Activated CD8-positive, alpha-beta T cell treated with anti-CD3 and anti-CD28 coated beads, Interleukin-2, amount 10 ng/mL, durations not matched to agents 7 days and 5 days (primary cell): ENCODE measurements at places on chromosomes 5 and 9.

DNA sequence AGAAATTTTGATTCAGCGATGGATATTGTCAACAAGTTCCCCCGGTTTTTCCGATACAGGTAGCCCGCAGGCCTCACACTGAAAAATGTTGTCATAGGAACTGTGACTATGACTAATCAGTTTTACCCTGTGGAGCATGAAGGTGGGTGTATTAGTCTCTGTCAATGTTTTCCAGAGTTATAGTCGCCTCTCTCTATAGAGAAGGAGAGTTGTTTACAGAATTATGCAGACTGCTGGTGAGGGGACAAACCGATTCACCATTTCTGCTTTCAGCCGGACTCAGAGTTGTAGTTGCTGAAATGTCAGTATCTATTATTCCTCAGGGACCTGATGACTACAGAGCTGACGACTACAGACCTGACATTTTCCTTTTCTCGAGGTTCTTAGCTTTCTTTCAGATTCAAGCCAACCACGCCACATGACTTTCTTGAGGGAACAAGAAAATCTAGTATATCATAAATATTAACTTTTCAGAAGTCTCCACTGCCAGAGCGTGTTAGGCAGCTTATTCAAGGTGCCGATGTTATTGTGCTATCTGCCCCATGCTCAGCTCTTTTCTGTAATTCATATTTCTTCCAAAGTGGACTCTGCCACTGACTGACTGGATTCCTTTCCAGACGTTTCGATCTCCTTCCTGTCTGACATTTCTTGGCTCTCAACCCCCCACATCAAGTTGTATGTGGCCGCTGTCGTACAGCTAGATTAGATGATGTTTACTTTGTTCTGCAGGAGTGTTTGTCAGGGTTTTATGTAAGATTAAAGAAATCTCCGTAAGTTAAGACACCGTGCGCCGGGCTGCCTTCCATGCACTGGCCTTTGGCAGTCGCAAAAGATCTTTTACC is 178.1 kb downstream of the FGF1 start:
- no peak overlapping the region for H3K4me3 ChIP-seq
- H3K27ac ChIP-seq, result no peak overlapping the region
- peaks cover 2% of the 10 kb centered on the region for H3K27me3 ChIP-seq
- H3K36me3 ChIP-seq, result no peaks in the 10 kb centered on the region

GRCh38 chr5:68433923-68434879 is 218.6 kb downstream of the PIK3R1 start:
- H3K27ac ChIP-seq, result peak overlapping the region; percentile 80
- peak overlapping the region; percentile 26 for H3K4me3 ChIP-seq
- H3K4me1 ChIP-seq, result peaks cover 49% of the 10 kb centered on the region

DNA sequence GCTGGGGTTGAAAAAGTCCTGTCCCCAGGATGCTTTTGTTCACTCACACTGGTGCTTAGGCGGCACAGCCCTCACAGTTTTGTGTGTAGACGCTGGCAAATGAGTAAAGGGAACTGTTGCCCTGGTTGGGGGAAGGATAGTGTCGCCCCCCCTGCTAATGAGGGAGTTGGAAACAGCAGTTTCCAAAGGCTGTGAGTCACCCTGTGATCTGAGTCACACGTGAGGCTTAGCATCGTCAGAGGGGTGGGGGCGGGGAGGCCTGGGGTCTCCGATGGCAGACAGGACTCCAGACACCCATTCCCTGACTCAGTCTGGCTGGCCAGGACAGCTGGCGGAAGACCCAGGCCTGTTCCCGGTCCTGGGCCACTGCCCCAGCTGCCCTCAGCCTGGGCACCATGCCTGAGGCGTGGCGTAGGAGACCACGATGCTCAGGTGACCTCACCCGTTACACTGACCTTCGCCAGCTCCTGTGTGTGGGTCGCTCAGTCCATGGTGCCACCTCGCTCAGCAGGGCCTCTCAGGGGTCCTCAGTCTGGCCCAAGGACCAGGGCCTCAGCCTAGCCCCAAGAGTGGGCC is 2.9 kb downstream of the DNAJB5 start:
- no peak overlapping the region for H3K27ac ChIP-seq
- DNase-seq, result no peak
- peaks cover 34% of the 10 kb centered on the region for H3K4me1 ChIP-seq
- no peak overlapping the region for H3K4me3 ChIP-seq
- H3K36me3 ChIP-seq, result peaks cover 3% of the 10 kb centered on the region

- H3K36me3 ChIP-seq, result peaks cover 10% of the 10 kb centered on the region
- no peak overlapping the region for H3K27ac ChIP-seq
- H3K27me3 ChIP-seq, result no peaks in the 10 kb centered on the region
- no peaks in the 10 kb centered on the region for H3K4me1 ChIP-seq
Measured at GRCh38 chr9:130825351-130825651, 9.8 kb upstream of the ABL1 start.

DNA sequence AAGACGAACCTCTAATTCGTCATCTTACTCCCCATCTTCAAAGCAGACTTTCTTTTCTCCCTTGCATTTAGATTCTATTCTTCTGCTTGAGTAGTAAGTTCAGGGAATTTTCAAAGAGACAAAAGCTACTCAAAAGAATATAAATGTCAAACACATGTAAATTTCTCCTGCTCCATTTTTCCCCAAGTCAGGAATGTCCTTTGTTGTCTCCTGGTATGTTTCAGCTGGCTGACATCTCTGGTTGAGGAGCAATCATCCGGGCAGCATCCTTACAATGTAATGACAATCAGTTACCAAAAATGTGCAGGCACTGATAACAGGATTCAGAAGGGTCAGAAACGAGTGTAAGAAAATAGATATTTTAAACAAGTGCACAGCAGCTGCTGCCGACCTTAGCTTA is 47.6 kb upstream of the PPP1R2B start:
- peaks cover 10% of the 10 kb centered on the region for H3K4me1 ChIP-seq
- H3K27me3 ChIP-seq, result peaks cover 7% of the 10 kb centered on the region
- H3K4me3 ChIP-seq, result no peak overlapping the region
- no peak overlapping the region for H3K27ac ChIP-seq
- H3K36me3 ChIP-seq, result no peaks in the 10 kb centered on the region

DNA sequence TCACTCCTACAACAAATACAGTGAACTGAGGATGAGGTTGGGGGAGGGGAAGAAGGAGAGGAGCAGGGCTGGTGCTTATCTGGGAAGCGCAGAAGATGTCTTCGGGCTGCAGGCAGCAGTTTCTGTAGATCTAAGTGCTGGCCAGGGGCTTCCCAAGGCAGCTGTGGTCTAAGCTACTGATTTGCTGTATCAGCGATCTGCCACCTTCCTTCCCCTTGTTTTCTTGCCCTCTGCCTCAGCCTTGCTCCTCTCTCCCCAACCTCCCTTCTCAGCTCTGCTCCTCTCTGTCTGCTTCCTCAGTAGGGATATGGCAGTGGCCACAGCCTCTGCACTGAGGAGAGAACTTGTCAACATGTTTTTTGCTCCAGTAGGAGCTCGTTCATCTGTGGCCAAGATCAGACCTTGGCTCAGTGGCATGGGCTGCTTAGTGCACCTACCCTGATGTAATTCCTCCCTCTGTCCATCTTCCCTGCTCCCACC is 42.8 kb upstream of the IL6ST start:
- H3K27me3 ChIP-seq, result peaks cover 2% of the 10 kb centered on the region
- no peak overlapping the region for H3K27ac ChIP-seq
- no peak for DNase-seq
- H3K36me3 ChIP-seq, result no peaks in the 10 kb centered on the region

DNA sequence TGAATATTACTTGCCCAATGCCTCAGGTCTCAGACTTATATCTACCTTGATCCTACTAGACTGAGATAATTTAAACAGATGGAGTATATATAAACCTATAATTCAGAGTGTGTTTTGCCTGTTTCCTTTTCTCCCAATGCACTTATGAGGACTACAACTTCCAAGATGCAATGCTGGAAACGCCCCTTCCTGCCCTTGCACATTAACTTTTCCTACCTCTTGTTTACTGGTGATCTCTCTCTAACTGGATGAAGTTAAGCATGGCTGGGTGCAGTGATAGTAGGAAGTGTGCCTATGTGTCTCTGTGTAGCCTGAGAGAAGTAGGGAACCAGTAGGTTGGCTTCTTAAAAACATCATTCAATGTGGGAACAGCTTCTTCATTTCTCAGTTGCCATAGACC is 115.2 kb downstream of the SVEP1 start:
- H3K27me3 ChIP-seq, result no peaks in the 10 kb centered on the region
- DNase-seq, result no peak
- H3K4me1 ChIP-seq, result no peaks in the 10 kb centered on the region
- no peak overlapping the region for H3K4me3 ChIP-seq
- H3K27ac ChIP-seq, result no peak overlapping the region

DNA sequence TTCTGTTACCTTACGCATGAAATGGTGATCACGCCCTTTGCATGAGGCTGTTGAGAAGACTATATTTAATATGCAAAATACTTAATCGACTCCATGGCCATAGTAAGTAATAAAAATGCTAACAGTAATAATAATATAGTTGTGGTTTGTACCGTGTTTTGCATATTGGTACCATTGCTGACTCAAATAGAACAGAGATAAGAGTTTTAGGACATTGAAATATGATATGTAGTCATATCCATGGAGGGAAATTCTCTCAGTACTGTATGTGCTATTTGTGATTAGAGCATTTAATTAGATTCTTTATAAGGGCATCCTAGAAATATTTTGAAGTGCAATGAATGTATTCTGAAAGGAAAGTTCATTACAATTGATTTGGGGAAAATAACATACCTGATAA is 41.9 kb downstream of the CFAP90 start:
- H3K4me3 ChIP-seq, result no peak overlapping the region
- peaks cover 10% of the 10 kb centered on the region for H3K27me3 ChIP-seq
- H3K36me3 ChIP-seq, result no peaks in the 10 kb centered on the region
- no peak for DNase-seq
- no peaks in the 10 kb centered on the region for H3K4me1 ChIP-seq
- no peak overlapping the region for H3K27ac ChIP-seq
